ENCODE measurements at places on chromosomes 2 and 18.
A peak's percentile ranks its signal among the peaks of the same experiment; 100 is the strongest.

DNA sequence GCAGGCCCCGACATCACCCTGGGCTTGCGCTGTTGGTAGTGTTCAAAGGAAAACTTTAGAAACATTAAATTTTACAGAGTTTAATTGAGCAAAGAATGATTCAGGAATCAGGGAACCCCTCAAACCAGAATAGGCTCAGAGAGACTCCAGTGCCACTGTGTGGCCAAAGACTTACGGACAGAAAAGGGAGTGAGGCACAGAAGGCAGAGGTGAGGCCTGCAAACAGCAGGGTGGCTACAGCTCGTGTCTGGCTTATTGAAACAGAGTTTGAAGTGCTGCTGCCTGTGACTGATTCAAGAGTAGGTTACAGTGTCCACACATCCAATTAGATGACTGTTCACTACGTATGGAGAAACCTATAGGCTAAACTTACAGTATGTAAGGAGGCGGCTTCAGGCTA, 2.4 kb upstream of the CTDP1 start:
- DNase-seq, result no peak

DNA sequence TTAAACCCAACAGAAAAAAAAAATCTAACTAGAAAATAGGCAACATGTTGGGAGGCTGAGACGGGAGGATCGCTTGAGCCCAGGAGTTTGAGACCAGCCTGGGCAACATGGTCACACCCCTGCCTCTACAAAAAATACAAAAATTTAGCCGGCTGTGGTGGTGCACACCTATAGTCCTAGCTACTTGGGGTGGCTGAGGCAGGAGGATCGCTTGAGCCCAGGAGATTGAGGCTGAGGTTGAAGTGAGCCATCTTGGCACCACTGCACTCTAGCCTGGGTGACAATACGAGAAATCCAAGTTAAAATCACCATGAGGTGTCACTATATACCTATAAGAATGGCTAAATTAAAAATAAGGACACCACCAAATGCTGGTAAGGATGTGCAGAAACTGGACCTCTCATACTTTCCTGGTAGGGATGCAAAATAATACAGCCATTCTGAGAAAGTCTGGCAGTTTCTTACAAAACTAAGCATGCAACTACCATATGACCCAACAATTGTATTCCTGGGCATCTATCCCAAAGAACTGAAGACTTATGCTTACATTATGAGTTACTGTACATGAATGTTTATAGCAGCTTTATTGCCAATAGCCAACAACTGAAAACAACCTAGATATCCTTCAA, 2.2 kb downstream of the SEPTIN10 start:
- no peak for DNase-seq

DNA sequence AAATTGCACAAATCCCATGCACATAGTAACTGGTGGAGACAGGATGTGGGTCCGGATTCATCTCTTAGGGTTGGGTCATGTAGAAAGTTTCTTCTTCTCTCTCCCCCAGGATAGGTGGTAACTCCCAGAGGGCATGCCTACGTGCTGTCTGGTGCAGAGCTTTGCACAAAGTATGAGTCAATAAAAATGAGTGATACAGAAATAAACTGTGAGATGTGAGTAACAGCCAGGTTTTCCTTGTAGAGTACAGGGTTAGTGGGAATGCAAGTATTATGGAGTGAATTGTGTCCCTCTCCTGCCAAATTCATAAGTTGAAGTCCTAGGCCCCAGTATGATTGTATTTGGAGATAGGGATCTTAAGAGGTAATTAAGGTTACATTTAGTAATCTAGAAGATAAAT, 289.4 kb downstream of the ALK start:
- no peak for DNase-seq

- DNase-seq, result no peak
Observed at GRCh38 chr2:48207201-48207641, 300.9 kb upstream of the FBXO11 start.

DNA sequence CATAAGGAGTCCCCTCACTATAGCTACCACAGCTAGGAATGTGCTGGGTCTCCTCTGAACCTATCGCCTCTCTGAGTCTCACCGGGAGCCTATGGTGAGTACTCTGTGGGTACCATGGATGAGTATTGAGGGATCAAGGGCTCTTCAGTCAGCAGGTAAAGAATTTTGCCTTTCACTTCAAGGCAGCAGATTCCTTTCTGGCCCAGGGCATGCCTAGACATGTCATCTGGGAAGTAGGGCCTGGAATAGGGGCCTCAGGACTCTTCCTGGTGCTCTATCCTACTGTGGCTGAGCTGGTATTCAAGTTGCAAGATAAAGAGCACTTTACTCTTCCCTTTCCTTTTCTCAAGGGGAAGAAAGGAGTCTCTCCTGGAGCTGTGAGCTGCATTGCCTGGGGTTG, 85.6 kb upstream of the LHCGR start:
- DNase-seq, result no peak

DNA sequence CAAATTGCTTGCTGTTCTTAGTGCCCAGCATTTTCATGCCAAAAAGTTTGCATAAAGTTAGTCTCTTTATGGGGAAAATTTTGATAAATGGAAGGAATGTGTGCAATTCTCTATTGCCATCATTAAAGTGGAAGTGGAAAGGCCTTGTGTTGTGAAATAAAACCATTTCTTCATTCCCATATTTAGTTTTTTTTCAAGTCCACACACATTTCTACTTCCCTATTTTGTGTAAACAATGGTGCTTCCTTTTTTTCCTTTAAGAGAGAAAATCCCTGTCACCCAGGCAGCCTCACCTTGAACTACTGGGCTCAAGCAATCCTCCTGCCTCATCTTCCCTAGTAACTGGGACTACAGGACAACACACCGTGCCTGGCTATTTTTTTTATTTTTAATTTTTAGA, 42.3 kb upstream of the NCOA1 start:
- DNase-seq, result no peak

- no peak for DNase-seq
Observed at GRCh38 chr2:233233618-233234230, 17.7 kb upstream of the ATG16L1 start.

DNA sequence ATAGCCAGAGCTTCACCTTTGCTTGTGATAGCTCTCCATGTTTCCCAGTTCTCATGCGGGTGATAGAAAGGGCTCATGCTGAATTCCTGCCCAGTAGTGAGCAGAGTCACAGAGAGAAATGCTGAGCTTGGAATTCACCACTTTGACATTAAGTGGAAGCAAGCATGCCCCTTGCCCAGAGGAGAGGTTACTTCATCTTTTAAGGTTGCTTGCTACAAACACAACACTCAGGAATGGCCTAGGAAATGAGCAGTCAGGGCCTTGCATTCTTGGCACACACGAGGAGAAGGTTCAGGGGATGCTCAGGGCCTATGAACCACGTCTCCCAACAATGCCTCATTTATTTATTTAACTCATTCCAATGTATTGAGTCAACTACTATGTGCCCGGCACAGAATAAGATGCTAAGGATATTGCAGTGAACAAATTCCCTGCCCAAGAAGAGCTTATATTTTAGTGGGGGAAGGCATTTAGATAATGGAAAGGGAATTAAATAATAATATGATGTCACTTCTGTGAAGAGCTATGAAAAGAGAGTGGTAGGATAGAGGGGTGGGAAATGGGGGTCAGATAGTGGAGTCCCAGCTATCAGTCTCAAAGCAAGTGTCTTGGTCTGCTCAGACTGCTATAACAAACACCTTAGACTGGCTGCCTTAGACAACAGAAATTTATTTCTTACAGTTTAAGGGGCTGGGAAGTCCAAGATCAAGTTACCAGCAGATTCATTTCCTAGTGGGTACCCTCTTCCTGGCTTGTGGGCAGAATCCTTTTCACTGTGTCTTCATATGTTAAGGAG, 42.1 kb downstream of the DDX18 start:
- no peak for DNase-seq

GRCh38 chr2:203451689-203452088, 83.4 kb downstream of the RAPH1 start:
- no peak for DNase-seq

- DNase-seq, result no peak
Observed at GRCh38 chr18:36977121-36977520, 148.2 kb downstream of the KIAA1328 start.

GRCh38 chr2:234887195-234887594, 64.6 kb upstream of the SH3BP4 start:
- DNase-seq, result no peak

DNA sequence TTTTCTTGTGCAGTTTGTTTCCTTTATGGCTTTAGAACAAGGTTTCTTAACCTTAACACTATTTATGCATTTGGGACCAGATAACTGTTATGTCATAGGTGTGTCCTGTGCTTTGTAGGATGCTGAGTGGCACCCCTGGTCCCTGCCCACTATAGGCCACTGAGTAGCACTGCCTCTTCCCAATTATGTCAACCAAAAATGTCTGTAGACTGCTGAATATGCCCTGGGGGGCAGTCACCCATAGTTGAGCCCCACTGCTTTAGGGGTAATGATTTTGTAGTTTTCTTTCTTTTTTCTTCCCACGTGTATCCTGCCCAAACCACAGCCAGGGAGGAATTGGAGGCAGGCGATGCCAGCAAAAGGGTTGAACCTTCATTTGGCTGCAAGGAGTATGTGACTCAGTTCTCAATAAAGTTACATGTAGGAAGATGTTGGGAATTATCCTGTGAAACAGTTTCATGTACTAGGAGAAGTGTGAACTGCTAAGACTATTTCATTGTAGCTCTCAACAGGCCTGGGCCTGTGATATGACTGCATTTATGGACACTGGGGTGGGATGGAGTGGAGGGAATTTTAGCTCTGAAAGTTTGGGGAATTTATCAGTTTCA, 65.7 kb downstream of the FMNL2 start:
- DNase-seq, result no peak

DNA sequence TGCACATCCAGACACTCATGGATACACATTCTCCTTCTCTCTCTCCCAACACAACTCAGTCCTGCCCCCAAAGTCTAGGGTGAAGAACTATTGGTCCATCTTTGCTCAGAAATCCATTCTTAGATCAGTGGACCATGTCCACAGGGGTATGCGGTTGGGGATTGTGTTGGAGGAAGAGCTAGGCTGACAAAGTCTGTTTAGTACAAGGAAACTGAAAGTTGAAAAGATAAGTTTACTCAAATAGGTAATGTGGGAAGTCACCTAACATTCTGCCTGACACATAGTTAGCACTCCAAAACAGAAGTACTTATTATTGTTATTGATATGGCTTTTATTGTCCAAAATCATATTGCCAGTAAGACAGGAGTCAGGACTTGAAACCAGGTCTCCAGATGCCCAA, 55.9 kb downstream of the ALK start:
- no peak for DNase-seq

GRCh38 chr18:55588111-55588869, at the start of gene TCF4:
Gene TCF4, minus strand, starts transcription at chr18:55588192. Its CDS starts 1,076 bp downstream, at chr18:55587116.
- DNase-seq, result peak; percentile 1

DNA sequence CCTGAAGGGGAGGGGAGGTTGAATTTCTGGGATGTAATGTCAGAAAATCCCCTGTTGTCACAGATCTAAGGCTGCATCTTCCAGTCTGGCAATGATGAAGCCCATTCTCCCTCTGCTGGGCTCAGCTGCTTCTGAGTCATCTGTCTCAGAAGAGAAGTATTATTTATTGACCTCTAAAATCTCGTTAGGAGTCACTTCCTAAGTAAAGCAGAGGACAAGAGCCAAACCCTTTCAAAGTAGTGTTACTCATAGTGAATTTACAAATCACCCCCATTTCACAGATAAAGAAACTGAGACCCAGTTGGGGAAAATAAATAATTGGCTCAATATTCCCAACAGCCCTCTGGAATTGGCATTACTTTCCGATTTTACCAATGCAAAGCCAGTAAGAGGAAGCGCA, 167.3 kb upstream of the SKOR2 start:
- DNase-seq, result no peak

GRCh38 chr2:132703396-132703795, 33.4 kb upstream of the LYPD1 start:
- no peak for DNase-seq

GRCh38 chr18:54766634-54767033, 61.6 kb upstream of the RAB27B start:
- no peak for DNase-seq

DNA sequence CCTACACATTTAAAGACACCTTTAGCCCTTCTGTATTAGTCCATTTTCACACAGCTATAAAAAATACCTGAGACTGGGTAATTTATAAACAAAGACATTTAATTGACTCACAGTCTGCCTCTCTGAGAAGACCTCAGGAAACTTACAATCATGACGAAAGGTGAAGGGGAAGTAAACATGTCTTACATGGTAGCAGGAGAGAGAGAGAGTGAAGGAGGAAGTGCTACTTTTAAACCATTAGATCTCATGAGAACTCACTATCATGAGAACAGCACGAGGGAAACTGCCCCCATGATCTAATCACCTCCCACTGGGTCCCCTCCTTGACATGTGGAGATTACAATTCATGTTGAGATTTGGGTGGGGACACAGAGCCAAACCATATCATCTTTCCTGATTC, 946.6 kb downstream of the SLC4A3 start:
- DNase-seq, result no peak

DNA sequence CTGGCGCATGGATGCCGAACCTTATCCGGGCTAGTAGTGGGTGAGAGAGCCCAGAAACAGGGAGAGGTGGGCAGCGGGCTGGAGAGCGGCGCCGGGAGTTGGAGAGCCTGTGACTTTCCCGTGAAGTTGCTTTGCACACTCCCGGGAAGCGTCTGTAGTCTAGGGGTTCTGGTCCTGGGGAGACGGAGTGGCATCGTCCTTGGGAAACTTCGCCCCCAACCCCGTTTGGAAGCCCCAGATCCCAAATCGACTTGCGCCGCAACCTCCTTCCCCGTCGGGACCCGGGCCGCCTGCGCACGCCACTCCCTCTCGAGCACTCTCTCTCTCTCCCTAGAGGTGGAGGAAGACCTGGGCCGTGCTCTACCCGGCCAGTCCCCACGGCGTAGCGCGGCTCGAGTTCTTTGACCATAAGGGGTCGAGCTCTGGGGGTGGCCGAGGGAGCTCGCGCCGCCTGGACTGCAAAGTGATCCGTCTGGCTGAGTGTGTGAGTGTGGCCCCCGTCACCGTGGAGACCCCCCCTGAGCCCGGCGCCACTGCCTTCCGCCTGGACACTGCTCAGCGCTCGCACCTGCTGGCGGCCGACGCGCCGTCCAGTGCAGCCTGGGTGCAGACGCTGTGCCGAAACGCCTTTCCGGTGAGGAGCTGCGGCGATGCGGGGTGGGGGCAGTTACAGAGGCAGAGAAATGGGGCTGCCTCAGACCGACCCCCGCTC, 456 bp downstream of the DOK1 start:
- DNase-seq, result no peak

GRCh38 chr2:142347751-142348150, 216.9 kb upstream of the LRP1B start:
- DNase-seq, result no peak

DNA sequence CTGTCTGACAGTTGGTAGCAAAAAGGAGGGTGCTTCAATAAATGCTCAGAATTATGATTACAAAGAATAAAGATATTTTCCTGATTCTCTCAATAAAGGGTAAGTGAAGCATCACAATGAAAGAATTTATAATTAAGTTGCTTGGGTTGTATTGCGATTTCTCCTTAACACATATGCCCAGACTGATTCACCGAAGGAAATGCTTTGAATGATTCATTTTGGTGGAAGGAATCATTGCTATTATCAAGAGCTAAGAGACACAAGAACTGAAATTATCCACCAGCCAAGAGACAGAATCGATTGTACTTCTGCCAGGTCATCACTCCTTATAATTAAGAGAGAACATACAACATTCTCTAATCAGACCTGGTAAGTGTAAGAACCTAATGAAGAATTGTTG, 301.4 kb downstream of the NR4A2 start:
- DNase-seq, result no peak

GRCh38 chr2:193251909-193252308, 1057.2 kb upstream of the TMEFF2 start:
- DNase-seq, result no peak

GRCh38 chr2:231701456-231702373, 6.6 kb upstream of the PTMA start:
- no peak for DNase-seq
